ENCODE measurements at places on chromosomes 16 and 17.

DNA sequence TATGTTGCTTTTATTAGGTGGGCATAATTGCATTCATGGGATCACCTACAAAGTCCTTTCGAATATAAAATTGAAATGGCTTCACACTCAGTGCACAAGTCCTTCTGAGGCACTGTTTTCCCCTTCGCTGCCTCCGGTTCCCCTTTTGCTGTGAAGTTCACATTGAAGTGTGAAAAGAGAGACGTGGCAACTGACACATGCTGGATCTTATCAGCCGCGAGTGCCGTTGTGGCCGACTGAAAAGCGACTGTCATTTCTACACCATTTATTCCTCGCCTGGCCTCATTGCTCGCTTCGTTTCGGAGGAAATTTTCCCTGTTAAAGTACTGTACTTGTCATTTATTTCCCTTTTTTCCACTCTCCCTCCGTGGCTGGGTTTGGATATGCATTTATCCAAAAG is 423.5 kb downstream of the MAF start:
- DNase-seq = peak; percentile 13

- DNase-seq = no peak
Observed at GRCh38 chr16:11784038-11784369, 13.1 kb downstream of the ZC3H7A start.

- DNase-seq = no peak
Observed at GRCh38 chr17:36509272-36509985, 22.9 kb downstream of the ZNHIT3 start.

DNA sequence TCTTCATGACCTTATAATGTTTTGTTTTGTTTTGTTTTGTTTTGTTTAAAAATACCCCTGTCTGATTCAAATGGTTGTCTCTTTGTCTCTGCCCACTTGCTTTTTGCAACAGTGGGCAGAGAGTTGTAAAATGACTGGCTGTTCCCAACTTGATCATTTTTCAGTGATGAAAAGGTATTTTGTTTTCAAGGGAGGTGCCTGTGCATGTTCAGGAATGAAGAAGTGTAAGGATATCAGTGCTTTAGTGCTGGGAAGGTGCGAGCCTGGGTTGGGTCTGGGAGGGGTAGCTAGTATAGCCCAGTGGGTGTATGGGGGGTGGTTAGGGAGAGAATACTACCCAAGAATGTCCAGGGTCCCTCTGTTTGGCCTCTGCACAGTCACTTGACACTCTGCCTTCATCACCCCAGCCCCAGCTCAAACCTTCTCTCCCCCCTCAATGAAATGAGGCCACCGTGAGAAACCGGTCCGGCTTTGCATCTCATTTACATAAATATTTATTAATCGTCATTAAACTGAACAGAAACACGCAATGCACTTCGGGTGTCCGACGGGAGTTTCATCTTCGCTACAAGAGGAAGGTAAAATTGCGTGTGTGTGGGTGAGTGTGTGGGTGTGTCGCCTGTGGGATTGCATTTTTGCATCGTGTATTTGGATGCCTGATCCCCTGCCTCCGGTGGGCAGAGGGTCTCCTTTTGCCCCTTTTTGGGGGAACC is 4.3 kb downstream of the NEUROD2 start:
- no peak for DNase-seq

GRCh38 chr16:88376835-88377726 is 5.7 kb upstream of the ZNF469 start:
- DNase-seq = no peak

DNA sequence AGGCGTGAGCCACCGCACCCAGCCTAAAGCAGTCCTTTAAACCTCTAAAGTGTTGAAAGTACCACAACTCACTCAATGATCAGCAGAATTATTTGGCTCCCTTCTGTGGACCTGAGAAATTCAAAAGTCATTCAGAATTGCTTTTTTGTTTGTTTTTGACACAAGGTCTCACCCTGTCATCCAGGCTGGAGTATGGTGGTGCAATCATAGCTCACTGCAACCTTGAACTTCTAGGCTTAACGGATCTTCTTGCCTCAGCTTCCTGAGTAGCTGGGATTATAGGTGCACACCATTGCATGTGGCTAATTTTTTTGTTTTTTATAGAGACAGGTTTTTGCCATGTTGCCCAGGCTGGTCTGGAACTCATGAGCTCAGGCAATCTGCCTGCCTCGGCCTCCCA is 44.3 kb downstream of the TRAF4 start:
- no peak for DNase-seq

DNA sequence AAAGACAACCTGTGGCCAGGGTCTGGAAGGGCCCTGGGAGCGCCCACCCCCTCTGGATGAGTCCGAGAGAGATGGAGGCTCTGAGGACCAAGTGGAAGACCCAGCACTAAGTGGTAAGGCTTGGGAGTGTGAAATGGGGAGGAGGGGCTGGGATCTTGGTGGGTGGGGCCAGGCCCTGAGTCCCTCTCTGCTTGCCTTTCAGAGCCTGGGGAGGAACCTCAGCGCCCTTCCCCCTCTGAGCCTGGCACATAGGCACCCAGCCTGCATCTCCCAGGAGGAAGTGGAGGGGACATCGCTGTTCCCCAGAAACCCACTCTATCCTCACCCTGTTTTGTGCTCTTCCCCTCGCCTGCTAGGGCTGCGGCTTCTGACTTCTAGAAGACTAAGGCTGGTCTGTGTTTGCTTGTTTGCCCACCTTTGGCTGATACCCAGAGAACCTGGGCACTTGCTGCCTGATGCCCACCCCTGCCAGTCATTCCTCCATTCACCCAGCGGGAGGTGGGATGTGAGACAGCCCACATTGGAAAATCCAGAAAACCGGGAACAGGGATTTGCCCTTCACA is 1.2 kb upstream of the STARD3 start:
- DNase-seq = no peak

GRCh38 chr17:16371742-16372141 is 9.1 kb upstream of the UBB start:
- no peak for DNase-seq

- DNase-seq = no peak
Observed at GRCh38 chr17:40564883-40565768, at the start of gene CCR7. TSS of gene CCR7 (minus strand) at chr17:40565472. CDS start at chr17:40565409, 63 bp downstream.

GRCh38 chr17:78831688-78832540 is 8.7 kb downstream of the USP36 start:
- DNase-seq = no peak

DNA sequence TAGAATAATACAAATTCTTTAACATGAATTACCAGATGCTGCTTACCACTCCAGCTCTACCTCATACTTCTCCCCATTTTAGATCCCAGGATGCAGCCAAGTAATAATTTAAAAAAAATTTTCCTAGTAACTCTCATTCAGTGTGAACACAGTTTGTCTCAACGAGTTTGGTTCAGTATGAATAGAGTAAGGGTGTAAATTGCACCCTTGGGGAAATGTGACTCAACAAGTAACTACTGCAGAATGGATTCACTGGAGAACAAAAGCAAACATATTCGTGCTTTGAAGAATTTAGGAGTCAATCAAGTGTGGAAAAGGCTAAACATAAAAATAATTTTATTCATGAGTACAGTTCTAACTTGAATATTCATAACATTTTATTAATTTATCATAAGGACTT is 23.0 kb downstream of the KCNJ16 start:
- DNase-seq = no peak

DNA sequence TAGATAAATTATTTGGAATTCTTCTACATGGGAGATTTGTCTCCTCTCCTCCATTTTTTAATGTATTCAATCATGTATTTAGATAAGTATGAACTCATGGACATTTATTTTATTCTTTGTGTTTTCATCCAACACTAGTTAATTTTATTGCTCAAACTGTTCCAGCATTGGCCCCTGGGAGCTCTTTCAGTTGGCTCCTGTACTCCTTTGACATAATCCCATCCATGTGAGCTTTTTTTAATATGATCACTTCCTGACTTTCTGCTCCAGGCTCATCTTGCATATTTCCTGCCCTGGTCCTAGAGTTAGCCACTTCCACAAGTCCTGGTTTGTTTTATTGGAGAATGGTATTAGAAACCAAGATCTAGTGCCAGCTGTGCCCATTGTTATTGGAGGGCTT is 419.0 kb upstream of the CDH11 start:
- no peak for DNase-seq

DNA sequence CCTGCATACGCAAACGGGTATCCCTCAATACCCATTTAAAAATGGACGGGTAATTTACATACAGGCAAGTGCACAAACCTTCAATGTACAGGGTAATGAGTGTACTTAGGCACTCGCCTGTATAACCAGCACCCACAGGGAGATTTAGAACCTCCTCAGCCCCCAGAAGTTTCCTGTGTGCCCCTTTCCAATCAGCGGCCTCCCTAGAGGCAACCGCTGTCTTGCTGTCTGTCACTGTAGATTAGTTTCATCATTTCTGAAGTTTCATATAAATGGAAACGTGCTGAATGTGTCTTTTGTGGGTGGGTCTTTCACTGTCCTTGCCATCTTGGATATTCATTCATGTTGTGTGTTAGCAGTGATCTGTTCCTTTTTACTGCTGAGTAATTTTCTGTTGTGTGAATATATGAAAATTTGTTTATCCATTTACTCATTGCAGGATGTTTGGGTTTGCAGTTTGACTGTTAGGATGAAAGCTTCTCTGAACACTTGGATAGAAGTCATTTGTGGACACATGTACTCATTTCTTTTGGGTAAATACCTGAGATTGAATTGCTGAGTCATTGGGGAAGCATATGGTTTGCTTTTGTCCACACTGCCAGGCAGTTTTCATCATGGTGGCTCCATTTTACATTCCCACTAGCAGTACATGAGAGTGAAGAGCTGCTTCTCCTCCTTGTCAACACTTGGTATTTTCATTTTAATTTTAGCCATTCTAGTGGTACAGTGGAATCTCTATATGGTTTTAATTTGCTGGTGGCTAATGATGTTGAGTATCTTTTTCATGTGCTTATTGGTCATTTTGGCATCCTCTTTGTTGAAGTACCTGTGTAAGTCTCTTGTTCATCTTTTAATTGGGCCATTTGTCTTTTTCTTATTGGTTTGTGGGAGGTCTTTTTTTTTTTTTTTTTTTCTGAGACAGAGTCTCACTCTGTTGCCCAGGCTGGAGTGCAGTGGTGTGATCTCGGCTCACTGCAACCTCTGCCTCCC is 2.1 kb upstream of the ADCY7 start:
- no peak for DNase-seq

DNA sequence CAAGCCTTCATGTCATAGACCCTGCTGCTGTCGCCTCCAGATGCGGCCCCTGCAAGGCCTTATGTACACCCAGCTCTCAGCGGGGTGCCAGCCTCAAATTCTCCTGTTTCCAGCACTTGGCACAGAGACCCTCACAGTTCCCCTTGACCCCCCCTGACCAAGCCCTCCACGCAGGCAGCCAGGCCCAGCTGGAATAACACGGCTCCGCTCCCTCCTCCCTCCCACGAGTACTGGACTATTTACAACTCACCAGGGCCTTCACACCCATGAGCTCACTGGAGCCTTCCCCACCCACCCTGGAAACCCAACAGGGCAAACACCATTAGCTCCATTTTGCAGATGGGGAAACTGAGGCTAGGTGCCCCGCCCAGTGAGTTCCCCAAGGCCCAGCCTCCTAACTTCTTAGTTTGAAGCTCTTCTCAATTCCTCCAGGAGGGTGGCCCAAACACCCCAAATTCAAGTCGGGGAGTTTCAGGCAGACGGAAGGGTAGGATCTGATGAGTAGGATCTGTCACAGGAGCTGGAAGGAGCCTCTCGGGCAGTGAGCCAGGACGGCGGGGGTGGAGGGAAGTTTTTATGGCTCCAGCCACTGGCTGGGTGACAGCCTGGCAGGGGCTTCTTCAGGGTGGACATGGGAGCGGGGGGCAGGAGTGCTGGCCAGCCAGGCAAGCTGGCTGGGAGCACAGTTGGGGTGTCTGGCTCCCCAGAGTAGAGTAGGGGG is 17.5 kb upstream of the DLX4 start:
- DNase-seq = no peak

DNA sequence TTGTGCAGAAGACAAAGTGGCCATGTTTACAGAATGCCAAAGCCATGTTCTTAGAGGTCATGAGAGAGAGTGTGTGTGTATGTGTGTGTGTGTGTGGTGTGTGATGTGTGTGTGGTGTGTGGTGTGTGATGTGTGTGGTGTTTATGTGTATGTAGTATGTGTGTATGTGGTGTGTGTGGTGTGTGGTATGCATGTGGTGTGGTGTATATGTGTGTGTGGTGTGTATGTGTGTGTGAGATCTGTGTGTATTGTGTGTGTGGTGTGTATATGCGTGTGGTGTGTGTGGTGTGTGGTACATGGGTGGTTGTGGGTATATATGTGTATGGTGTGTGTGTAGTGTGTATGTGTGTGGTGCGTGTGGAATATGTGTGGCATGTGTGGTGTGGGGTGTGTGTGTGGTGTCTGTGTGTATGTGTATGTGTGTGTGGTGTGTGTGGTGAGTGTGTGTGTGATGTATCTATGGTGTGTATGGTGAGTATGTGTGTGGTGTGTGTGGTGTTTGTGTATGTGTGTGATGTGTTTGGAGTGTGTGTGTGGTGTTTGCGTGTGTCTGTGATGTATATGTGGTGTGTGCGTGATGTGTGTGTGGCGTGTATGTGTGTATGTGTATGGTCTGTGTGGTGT is 8.2 kb upstream of the KRT17 start:
- DNase-seq = no peak
